ENCODE measurements at places on chromosomes 2 and 18.
A peak's percentile ranks its signal among the peaks of the same experiment; 100 is the strongest.

DNA sequence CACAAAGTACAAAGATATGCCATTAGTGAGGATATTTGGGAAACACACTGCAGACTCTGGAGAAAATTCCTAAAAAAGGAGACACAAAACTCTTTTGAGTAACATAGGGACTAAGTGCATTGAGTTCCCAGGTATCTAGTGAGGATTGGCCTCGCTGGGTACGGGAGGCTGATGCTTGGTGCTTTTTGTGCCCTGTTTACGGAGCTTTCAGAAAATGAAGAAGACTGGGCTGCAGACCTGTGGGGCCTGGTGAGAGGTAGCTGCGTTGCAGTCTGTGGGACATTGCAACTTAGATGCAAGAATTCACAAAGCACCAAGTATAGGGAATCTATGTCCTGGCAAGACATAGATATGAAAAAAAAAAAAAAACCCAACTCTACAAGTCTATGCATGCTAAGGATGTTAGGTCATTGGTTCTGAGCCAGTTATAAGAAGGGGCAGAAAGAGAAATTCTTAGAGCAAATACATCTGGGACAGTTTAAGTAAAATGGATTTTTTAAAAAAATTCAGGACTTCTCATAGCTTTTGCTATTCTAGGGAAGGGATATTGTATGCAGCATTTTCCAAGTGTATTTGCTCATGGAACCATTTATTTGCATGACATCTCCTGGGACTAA lies 156.0 kb downstream of the SLC4A3 start:
- DNase-seq: no peak

- DNase-seq: no peak
These were observed 78.8 kb upstream of the IGFBP5 start for GRCh38 chr2:216774180-216774579.

DNA sequence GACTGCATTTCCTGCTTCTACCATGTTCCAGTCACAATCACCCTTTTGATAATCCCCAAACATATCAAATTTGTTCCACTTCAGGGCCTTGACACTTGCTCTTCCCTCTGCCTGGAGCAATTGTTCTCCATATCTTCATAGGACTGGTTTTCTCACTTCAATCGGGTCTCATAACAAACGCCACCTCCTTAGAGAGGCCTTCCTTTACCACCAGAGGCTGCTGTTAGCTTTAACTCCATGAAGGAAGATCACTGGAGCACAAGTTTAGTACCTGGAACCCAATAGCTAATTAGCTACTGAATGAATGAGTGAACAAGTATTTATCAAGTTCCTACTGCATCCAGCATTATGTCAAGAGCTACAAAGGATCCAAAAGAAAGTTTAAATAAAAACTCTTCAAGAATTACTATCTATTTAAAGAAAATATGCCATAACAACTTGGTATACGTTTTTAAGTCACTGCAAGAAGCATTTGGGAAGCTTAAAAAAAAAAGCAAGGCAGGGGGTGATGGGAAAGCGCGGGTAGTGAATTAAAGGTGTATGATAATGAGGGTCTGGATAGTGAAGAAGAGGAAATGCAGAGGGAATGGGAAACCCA lies 58.8 kb downstream of the BAZ2B start:
- peak; percentile 2 for DNase-seq

GRCh38 chr18:40258311-40258710 lies 1696.7 kb upstream of the PIK3C3 start:
- peak; percentile 13 for DNase-seq

DNA sequence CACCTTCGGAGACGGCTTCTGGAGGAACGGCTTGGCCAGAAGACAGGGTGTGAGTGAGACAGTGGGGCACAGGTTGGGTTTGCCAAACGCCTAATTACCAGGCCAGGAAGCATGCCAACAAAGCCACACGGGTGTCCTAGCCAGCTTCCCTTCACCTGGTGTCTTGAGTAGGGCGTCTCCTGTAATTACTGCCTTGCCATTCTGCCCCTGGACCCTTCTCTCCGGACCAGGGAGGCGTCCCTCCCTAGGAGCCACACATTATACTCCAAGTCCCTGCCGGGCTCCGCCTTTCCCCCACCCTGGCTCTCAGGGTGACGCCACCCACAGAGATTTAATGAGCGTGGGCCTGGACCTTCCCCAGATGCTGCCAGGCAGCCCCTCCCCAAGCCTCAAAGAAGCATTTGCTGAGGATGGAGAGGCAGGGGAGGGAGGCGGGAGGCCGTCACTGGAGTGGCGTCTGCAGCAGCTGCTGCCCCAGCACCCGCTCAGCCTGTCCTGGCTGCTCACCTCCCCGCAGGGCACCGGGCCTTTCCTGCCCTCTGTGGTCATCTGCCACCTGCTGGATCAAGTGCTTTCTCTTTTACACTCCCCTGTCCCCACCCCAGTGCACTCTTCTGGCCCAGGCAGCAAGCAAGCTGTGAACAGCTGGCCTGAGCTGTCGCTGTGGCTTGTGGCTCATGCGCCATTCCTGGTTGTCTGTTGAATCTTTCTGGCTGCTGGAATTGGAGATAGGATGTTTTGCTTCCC lies 20.7 kb downstream of the FOSL2 start:
- no peak for DNase-seq

- peak; percentile 66 for DNase-seq
These were observed 16.0 kb downstream of the TMEM177 start for GRCh38 chr2:119694845-119695521.

GRCh38 chr2:145593991-145594614 lies 1074.2 kb upstream of the ZEB2 start:
- DNase-seq: peak; percentile 75

- no peak for DNase-seq
These were observed 175.2 kb downstream of the NOL4 start for GRCh38 chr18:34049511-34049910.

DNA sequence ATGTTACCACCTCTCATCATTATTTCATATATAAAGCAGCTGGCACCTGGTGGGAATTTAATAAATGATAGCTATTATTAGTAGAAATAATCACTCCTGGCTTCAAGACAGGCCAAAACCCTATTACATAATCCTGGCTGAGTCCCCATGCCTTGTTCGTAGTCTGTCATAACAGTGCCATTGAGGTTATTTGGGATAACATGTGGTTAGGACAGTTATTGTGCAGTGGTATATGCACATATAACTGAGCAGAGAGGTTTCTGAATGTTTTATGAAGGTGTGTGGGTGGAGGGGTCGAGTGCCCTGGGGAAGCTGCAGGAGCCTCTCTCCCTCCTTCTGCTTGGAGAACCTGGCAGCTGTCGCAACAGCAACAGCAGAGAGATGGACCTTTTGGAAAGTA lies 162.4 kb upstream of the NABP1 start:
- no peak for DNase-seq

DNA sequence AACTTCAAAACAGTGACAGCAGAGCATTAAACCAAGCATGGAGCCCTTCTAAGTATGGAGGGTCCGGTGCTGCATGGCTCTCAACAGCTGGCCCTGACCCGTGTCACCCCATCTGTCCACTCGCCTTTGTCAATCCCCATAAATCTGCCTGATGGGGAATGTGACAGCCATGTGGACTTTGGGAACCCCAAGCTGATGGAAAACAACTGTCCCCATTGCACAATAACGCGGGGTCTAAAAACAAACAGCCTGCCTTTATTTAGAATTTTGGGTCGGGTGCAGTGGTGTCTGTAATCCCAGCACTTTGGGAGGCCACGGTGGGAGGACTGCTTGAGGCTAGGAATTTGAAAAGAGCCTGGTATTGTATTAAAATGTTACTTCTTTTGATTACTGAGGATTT lies 17.1 kb upstream of the THADA start:
- DNase-seq: no peak

DNA sequence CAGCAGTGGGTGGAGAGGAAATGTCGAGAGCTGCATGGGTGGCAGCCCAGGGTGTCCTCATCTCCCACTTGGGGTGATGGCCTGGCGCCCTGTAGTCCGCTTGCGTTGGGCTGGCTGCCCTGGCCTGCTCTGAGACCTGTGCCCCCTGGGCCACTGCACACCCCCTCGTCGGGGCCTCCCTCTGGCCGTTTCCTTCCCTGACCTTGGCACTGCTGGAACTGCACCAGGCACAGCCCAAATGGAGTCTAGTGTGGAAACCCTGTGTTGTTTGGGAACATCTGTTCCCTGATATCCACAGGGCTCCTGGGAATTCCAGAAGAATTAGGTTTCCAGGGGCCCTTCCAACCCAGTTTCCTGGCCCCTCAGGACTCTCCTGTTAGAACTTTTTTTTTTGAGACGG lies 13.9 kb downstream of the EFHD1 start:
- no peak for DNase-seq

GRCh38 chr2:207676827-207677354 lies 34.5 kb upstream of the CCNYL1 start:
- peak; percentile 63 for DNase-seq

DNA sequence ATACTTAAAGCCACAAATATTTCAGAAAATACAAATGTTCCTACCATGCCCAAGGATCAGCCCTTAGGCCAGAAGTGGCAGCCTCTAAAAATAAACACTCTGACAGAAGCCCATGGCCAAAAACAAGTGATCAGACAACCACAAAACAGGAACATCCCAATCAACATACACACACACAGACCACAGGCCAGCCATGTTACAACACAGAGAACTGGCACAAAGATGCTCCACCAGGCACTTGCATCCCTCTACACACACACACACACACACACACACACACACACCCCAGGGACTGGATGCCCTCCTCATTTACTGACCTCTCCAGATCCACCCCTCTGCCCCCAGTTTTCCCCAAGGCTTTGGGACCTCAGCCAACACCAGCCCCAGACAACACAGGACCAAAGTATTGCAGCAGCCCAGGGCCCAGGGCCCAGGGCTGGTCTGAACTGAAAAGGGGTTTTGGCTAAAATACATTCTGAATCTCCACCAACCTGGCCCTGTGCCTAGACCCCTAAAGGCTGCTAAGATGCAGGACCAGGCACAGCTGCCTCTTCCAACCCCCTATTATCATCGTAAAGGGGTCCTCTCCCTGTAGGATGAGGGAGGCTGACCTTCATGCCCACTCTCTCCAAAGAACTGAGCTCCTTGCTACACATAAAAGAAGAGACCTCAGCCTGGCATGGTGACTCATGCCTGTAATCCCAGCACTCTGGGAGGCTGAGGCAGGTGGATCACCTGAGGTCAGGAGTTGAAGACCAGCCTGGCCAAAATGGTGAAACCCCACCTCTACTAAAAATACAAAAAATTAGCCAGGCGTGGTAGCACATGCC lies 151.4 kb downstream of the TNS1 start:
- DNase-seq: peak; percentile 93

GRCh38 chr2:239822146-239822831 lies 202.9 kb downstream of the NDUFA10 start:
- DNase-seq: no peak

DNA sequence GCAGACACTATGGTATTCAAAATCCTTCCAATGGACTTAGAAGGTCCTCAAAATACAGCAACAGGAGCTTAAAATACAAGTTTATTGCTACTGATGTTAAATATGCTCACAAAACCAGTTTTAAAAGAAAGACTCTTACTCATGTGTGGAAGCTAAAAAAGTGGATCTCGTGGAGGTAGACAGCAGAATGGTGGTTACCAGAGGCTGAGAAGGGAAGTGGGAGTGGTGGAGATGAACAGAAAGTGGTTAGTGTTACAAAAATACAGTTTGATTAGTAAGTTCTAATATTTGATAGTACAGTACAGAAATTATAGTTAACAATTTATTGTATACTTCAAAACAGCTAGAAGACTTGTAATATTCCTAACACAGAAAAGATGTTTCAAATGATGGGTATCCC lies 12.1 kb downstream of the ADAM17 start:
- no peak for DNase-seq

DNA sequence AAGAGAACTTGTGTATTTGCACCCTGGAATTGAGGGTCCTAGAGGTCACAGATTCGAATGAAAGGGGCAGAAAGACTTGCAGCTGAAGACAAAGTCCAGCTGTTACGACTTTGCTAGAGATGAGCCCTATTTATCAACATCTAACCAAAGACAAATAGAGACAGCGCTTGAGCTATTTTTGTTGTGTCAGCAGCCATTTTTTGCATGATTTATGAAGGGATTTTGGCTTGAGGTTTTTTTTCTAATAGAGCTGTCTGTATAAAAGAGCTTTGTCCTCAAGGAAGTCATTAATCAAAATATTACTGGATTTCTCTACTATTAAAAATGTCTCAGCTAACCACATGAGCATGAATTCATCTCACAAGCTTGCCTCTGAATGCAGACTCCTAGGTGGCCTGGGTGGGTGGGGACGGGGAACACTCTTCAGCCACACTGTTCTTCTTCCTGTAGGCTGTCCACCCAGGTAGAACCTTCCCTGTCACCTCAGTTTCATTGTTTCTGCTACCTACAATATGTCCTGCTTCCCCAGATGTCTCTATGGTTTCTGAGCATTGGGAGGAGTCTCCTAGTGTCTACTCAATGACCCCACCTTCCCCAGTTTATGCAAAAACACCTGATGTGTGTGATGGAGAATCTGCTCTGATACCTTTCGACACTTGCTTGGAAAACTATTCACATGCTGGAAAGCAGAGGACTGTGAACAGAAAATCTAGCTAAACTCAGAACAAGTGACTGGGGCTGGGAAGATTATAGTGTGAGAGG lies 7.2 kb upstream of the CD226 start:
- DNase-seq: no peak

DNA sequence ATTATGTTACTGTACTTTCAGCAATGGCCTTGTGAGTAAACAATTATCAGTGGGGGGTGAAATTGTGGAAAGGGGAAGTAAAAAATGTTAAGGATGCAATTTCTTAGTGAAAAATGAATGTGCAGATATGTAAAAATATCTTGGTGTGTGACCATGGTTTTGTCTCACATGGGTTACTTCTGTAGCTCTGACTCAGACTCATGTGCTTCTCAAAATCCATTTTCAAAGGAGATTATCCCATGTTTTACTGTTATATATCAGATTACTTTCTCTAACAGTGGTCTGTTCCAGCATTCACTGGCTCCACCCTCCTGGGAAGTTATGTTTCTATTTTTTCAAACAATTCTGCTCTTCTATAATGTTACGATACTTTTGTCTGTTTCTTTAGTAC lies 298.2 kb upstream of the COL3A1 start:
- DNase-seq: peak; percentile 20

DNA sequence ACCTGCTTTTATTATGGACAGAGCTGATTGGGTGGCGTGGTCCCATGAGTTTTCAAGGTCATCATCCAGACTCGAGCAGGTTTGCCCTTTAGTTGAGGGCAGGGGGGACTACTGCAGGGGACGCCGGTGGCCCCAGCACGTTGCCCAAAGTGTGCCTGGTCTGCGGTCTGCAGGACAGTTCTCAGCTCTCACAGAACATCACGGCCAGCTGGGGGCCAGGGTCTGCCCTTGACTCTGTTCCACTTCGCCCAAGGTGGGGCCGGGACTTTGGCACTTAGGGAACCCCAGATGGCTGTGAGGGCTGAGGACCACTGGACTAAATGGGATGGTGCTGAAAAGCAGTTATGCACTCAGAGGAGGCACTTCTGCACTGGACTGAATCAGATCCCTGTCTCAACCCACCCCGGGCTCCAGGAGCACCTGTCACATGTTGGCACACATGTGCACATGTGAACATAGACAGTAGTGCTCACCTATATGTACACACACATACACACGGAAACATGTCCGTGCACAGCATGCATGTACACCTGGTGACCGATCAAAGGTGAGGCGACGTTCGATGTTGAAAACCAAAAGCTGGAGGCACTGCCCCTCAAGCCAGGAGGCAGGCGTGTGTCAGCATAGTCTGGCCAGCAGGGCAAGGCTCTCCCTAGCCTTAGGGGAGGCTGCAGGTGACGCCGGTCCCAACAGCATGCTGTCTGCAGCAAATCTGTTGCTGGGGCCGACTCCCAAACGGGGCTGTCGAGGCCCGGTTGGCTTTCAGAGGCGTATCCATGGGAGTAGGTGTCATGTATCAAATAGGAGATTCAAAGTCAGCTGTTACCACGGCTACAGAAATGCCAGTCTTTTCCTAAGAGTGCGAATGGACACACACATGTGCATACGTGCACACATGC lies 10.2 kb downstream of the ANO7 start:
- no peak for DNase-seq

Measured in fibroblast of gingiva (primary cell).